ENCODE measurements at places on chromosomes 7 and 10.

- no peak for DNase-seq
These were observed 169.3 kb downstream of the FAM107B start for GRCh38 chr10:14605231-14605925.

DNA sequence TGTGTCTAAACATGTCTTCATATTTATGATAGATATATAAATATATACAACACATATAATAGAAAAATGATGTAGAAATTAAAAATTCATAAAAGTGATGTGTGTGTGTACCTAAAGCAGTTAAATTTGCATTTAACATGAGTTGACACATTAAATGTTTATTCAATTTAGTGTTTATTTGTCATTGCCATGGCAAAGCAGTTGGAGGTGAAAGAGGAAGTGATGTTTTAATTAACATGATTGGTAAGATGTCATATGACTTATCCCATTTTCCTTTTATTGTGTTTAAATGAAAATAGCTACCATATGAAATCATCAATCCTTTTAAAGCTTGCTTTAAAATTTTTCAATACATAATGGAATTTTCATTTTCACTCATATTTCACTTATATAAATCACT lies 452.6 kb downstream of the SUGCT start:
- no peak for DNase-seq

DNA sequence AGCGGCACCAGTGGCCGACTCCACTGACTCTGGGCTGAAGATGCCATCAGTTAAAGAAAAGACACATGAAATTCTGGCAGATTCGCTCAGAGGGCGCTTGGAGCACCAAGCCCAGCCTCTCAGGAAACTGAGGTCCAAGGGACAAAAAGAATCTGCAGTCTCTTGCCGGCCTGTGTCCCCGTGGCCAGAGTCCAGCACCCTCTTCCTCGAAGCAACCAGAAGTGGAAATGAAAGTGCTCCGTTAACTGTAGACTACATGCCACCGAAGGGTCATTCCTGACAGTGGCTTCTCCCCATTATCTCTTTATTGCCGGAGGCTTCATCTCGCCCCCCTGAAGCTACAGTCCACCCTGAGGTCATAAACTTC lies 1.0 kb upstream of the CHST15 start:
- peak; percentile 57 for DNase-seq

DNA sequence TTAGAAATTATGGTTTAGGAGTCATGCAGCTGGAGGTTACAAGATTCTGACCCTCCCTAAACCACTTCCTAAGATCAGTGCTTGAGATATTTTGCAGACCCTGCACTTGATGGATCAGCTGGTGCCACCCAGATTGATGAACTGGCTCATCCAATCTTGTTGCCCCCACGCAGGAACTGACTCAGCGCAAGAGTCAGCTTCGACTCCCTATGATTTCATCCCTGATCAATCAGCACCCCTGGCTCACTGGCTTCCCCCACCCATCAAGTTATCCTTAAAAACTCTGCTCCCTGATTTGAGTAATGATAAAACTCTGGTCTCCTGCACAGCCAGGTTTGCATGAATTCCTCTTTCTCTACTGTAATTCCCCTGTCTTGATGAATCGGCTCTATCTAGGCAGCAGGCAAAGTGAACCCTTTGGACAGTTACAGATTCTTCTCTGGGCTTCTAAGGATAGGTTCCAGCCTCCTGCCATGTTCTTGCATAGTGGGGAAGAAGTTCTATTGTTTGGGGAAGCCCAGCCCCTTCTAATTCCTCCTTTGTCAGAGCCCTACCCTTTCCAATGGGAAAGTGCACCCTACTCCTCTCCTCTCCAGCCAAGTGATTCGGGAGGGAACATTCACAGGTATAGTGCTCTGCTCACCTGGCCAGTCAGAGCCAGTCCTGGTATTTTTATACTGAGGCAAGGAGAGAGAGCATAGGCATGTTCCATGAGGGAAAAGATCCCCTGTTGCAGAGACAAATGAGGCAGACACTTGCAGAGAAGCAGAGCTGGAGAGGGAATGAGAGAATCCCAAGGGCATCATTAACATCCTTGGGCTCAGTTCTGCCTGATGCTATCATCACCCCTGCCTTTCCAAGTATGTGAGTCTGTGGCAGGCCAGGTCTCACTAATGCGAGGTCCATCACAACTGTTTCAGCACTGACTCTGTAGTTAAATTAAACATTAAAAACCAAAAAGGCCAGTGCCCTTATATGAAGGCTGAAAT lies 224.4 kb upstream of the GALNT17 start:
- no peak for DNase-seq

- no peak for DNase-seq
These were observed 420 bp upstream of the KLHL7 start for GRCh38 chr7:23105086-23105643.

- no peak for DNase-seq
These were observed 25.8 kb upstream of the AMPH start for GRCh38 chr7:38656968-38657367.

DNA sequence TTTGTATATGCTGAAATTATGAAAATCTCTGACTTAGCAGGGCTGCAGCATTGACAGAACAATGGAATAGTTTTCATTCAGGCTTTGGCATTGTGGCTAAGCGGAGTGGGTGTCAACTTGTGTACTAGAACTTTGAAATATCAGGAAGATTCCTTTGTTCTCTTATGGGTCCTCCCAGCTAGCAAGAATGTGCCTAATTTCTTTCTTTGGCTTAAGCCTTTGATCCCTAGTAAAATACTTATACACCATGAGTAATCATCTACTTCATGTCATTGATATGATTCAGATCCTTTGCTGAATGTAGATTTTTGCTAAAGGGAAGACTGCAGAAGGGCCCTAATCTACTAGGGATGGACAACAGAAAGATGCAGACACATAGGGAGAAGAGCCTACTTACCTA lies 6.2 kb downstream of the AVL9 start:
- DNase-seq, result no peak

DNA sequence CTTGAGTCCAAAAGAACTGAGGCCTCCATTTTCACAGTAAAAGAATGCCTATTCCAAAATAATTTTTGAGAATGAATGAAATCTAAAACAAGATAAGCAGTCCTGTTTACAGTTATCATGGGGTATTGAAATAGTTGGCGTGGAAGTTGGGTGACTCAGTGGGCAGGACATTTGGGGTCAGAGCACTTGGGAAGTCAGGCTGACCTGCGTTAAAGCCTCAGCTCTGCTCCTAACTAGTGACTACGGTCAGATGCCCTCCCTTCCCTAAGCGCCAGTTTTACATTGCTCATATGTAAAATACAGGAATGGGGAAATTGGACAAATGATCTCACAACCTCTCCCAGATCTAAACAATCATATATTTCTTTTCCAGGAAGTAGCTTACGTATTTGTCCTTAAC lies 2.3 kb upstream of the PAPSS2 start:
- DNase-seq, result no peak

- DNase-seq, result no peak
These were observed 15.4 kb downstream of the ZMIZ2 start for GRCh38 chr7:44764081-44764480.

DNA sequence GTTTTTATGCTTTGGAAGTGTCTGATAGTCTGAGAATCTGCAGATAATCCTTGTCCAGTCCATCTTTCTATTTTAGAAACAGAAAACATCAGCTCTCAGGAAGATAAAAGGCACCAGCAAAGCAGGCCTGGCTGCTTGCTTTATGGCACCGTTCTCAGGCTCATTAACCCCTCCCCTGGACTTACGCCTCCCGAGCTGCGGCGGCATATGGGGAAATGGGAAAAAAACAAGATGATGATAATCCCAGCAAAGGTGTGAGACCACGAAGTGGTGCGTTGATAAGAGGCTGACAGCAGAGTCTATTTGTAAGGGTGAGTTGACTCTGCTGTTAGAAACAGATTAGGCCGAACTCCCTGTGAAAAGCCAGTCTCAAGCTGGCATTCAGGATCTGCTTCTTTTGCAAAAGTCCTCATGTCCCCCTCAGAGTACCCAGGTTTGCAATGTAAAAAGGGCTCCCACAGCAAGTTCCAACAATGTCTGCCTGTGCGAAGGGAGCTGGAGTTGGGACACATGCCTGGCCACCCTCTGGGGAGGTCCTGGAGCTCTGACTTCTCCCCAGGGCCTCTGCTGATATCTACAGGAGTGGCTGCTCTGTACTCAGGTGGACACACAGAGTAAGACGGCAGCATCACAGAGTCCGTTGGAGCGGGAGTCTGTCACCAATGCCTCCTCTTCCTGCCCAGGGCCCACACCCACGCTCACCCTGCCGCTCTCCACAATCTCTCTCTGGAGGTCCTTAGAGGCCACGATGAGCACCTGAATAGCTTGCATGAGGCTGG lies 54.3 kb downstream of the SPDYE5 start:
- DNase-seq, result no peak

DNA sequence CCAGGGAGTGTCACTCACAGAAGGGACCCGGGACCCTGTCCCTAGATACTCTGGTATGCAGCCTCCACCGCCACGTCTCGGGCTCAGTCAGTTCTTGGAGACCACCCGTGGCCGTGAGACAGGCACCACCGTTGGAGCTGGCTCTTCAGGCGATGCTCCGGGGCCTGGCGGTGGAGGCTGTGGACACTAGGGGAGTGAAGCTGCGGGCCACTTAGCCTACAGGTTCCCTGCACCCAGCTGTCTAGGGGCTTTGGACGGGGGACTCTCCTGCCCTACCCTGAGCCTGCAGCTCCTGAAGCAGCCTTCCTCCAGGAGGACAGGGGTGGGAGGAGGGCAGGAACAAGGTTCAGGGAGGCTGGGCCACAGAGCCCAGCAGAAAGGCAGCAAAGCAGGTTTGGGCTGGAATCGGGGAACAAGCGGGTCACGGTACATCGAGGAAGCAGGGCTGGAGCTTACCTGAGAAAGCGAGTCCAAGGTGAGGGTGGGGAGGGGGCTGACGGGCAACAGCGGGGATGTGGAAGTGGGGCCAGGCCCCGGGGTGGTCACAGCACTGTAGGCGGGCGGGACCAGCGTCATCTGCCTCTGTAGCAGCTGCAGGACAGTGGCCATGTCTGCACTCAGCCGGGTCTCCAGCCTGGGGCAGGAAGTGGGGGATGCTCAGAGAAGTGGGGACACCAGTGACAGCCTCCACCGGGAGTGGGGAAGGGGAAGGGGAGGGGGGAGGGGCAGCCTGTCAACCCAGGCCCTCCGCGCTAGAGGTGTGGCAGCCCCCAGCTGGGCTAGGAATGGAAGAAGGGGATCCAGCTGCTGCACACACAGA lies 31.5 kb downstream of the KCNH2 start:
- DNase-seq, result peak; percentile 43
